ENCODE measurements at places on chromosomes 1 and 21. TPM values are rescaled to one million over a fixed set of nuclear protein-coding genes. Genes with fewer than 3 reads are reported as not detected.

DNA sequence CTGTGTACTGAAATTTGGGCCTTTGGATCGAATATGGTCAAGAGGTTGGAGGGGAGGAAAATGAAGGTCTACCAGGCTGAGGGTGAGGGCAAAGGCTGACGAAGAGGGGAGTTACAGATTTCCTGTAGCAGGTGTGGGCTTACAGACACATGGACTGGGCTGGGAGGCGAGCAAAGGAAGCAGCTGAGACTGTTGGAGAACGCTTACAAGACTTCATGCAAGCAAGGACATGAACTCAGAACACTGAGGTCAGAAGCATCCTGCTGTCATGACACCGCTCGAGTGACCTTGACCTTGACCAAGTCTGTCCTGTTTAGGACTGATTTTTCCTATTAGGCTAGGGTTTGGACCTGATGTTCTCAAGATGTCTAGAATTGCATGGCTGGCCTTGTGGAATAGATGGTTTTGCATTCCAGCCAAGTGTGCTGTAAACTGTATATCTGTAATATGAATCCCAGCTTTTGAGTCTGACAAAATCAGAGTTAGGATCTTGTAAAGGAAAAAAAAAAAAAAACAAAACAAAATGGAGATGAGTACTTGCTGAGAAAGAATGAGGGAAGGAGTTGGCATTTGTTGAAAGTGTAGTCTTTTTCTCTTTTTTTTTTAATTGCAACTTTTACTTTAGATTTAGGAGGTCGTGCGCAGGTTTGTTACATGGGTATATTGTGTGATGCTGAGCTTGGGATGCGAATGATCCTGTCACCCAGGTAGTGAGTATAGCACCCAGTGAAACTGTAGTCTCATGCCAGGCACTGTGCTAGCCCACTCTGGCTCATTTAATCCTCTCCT is 5.8 kb downstream of the ELF3 start:
- DNase-seq, result no peak

DNA sequence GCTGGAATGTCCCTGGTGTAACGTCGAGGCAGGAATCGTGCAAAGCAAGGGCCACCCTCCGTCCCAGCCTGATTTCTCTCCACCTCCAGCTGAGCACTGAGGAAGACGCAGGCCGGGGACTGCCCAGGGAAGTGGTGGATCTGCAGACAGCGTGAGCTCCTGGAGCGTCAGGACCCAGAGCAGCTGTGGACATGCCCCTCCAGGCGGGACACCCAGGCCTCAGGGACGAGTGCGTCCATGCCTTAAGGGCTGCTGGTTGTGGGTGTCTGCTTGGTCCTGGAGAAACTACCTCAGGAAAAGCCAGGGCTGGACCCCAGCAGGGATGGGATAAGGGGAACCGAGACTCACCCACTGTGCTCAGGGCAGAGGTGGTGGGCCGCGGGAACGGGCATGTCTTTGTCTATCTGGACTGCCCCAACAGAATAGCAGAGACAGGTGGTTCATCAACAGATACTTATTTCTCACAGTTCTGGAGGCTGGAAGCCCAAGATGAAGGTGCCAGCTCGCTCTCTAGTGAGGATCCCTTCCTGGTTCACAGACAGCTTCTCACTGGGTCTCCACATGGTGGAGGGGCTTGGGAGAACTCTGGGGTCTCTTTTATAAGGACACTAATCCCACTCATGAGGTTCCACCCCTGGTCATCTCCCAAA is 5.8 kb upstream of the MMEL1 start:
- no peak for DNase-seq

DNA sequence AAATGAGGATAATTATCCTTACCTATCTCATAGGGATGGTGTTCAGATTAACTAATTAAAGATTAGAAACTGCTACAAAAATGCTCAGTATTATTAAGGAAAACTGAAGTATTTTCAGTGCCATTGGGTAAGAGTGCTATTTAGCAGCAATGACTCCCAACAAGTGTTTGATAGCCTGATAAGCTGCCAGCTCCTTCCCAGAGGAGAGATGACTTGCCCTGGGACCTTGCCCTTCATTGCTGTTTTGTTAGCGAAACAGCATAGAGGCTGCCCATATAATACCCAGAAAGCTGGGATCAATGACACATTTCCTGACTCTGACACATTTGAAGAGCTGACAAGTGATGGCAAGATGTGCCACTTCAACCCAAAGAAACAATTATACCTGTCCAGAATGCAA is 592.2 kb downstream of the ADGRL2 start:
- no peak for DNase-seq

DNA sequence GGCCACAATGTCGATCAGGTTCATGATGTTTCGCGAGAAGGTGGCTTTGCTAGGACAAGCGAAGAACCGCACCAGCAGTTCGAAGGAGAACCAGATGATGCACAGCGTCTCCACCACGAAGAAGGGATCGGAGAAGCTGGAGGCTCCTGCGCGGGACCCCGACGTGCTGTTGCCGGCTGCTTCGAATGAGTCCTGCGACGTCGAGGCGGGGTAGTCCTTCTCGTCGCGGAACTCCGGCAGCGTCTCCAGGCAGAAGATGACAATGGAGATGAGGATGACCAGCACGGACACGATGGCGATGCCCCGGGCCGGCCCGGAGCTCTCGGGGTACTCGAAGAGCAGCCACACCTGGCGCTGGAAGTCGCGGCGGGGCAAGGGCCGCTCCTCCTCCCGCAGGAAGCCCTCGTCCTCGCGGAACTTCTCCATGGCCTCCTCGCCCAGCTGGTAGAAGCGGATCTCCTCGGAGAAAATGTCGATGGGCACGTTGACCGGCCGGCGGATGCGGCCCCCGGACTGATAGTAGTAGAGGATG is 869 bp downstream of the KCNA3 start:
- no peak for DNase-seq

- DNase-seq, result no peak
These were observed 3.6 kb upstream of the VPS26C start for GRCh38 chr21:37270576-37271365.

DNA sequence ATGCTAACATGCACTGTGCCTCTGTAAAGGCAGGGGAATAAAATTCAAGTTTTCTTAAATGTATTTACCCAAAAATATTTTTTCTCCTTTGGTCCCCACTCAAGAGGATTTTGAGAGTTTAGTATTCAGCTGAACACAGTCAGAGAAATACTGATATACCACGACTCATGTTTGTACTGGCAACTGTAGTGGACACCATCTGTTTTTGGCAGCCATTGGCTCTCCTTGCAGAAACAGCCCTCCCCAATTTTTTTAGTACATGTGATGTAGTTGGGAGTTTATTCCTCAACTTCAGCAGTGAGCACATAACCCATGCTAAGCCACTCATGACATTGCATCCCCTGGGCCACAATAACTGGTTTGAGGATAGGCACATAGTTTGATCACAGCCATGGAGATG is 154.8 kb upstream of the POU3F1 start:
- DNase-seq, result no peak

DNA sequence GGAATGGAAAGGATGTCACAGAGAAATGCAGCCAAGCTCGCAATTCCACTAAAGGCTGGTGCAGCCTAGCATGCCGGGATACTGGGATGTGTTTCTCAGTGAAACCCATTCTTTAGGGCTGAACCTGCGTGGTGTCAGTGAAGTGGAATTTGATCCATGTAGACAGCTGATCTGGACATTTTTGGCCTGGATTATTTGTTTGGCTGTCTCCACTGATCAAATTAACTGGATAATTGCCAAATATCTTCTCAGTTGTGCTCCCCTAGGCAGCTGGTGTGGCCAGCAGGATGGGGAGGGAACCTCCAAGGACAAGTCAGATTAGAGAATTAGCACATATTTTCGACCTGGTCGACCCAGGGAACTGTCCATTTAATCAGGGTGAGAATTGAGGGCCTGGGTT is 318.4 kb downstream of the RPS6KC1 start:
- DNase-seq, result no peak

GRCh38 chr1:6165441-6165985 is 14.6 kb downstream of the CHD5 start:
- DNase-seq, result no peak

- no peak for DNase-seq
These were observed 17.3 kb downstream of the PCSK9 start for GRCh38 chr1:55056632-55056992.

- peak; percentile 41 for DNase-seq
These were observed 10.6 kb downstream of the ZBTB17 start for GRCh38 chr1:15965228-15965767.

DNA sequence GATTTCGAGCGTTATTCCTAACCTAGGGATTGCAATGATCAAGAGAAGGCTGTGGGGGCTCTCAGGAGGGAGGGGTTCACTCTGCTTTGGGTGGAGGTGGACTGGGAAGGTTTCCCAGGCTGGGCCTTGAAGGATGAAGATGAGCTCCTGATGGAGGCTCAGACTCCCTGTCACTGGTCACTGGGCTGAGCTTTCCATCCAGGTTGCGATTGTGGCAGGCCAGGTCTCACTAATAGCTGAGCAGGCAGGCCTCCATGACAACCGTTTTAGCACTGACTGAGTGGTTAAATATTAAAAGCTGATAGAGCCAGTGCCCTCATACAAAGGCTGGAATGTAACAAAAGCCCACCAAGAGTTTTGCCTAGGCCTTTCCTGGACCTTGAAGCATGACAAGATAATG is 36.2 kb upstream of the EFCAB14 start:
- no peak for DNase-seq

- no peak for DNase-seq
These were observed 30.7 kb downstream of the CA6 start for GRCh38 chr1:8976338-8976737.

- no peak for DNase-seq
These were observed 43.9 kb downstream of the ZNF281 start for GRCh38 chr1:200365897-200366426.

- DNase-seq, result no peak
These were observed 13.3 kb downstream of the MAPKAPK2 start for GRCh38 chr1:206698011-206698410.

DNA sequence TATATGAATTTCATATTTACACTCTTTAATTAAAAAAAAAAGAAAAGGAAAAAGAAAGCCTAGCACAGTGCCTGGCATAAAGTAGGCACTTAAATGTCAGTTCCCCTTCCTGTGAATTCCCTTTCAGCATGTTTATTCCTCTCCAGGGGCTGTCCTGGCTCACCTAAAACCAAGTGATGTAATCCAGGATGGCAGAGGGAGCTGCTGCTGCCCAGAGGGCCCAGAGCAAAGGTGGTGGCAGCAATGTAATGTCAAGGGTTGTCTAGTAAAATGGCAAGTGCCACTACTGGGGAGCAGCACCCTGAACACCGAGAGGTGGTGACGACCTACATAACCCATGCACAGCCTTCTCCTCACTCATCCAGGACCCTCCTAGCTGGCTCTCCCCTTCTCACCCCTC is 78.4 kb upstream of the LPGAT1 start:
- no peak for DNase-seq

- DNase-seq, result no peak
These were observed 53.4 kb upstream of the C1orf185 start for GRCh38 chr1:51048670-51049069.

DNA sequence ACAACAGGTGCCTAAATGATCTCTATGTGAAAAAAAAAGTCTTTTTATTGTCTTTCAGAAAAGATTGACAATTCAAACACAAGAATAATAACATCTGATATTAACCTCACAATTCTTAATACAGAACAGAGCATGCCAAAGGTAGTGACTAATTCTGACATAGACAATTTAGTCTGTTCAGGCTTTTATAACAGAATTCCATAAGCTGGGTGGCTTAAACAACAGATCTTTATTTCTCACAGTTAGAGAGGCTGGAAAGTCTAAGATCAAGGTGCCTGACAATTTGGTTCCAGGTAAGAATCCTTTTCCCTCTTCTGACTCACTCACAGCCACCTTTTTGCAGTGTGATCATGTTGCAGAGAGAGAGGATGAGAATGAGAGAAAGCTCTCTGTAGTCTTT is 27.0 kb downstream of the DPYD start:
- DNase-seq, result no peak

DNA sequence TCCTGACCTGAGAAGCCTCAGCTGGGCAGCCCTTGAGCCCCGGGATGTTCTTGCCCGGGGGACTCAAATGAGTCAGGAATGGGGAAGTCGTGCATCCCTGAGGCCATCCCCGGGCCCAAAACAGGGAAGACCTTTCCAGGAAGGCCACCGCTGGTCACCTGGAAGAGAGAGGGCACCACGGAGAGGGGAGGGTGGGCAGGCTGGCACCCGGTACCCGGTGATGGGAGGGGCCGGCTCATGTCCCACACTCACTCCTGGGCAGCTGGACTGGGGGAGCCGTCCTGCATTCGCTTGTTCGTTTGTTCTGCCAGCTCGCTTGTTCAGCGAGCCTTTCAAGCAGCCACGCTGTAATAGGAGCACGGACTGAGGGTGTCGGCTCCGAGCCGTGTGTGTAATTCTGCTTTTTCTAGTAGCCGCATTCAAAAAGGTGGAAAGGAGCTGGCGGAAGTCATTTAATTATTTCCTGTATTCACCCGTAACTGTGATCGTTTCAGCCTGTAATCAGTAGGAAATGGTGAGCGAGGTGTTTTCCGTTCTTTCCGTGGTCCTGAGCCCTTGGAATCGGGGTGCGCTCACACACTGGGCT is 48.4 kb upstream of the CCDC27 start:
- no peak for DNase-seq

GRCh38 chr1:168654198-168654915 is 74.6 kb downstream of the DPT start:
- no peak for DNase-seq

DNA sequence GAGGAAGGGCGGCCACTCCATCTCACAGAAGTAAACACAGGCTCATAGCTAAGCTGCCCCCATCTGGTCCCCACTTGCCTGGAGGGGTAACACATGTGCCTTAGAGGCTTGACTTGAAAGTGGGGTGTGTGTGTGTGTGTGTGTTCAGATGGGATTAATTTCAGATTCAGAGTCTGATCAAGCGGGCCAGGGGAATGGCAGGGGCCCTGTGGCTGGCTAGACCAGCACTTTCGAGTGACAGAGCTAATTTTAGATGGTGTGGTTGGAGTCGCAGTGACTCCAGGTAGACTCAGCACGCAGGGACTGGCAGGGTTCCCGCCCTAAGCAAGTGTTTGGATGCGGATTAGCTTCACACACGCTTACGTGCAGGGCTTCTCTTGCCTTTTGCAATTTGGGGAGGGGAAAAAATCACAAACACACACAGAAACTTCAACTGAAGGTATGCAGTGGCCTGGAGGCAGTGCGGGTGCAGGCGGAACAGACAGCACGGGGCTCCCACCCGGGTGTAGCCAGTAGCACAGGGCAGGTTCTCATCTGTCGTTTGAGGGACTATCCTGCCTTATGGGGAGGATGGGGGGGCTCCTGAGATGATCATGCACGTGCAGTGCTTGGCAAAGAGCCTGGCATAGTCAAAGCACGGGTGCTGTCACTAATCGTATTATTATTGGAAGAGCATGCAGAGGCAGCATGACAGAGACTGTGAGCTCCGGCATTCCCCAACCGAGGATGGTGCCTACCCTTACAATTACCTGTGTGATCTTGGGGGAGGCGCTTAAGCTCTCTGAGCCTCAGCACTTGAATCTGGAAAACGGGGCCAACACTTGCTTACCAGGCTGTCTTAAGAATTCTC is 1.3 kb downstream of the EDN2 start:
- DNase-seq, result no peak

SLC16A1 gene
- total RNA-seq, result 82.2 TPM

OR2M3 gene
- 0.16 TPM for total RNA-seq

OR10J1 gene
- not detected for total RNA-seq

THEMIS2 gene
- total RNA-seq, result 3.4 TPM

FBLIM1 gene
- total RNA-seq, result 11.4 TPM

XCL1 gene
- total RNA-seq, result not detected

RGS1 gene
- total RNA-seq, result 18.1 TPM

SWT1 gene
- 61.3 TPM for total RNA-seq

NOS1AP gene
- 4.1 TPM for total RNA-seq

ADAMTS1 gene
- 7.5 TPM for total RNA-seq
